ENCODE measurements at places on chromosomes 2 and 18.

GRCh38 chr18:76455003-76455676 lies 39.9 kb downstream of the ZNF516 start:
- DNase-seq, result no peak

- DNase-seq, result no peak
These were observed 52.0 kb downstream of the FTCDNL1 start for GRCh38 chr2:199798831-199799580.

DNA sequence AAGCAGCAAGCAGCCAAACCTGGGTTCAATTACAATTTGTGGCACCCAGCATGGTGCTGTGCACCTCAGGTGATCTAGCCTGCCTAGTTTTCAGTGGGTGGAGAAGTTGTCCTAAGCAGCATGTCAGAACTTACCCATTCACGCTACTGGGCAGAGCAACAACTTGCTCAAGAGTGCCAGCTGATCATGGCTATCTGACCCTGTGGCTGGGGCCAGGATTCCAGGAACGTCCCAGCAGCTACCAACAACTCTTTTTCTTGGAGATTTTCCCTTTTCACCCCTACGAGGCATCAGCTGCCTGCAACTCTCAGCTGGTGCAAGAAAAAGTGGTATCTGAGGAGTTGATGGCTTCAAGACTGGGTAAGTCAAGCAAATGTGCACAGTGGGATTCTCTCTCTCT lies 83.5 kb downstream of the SH3YL1 start:
- DNase-seq, result no peak

DNA sequence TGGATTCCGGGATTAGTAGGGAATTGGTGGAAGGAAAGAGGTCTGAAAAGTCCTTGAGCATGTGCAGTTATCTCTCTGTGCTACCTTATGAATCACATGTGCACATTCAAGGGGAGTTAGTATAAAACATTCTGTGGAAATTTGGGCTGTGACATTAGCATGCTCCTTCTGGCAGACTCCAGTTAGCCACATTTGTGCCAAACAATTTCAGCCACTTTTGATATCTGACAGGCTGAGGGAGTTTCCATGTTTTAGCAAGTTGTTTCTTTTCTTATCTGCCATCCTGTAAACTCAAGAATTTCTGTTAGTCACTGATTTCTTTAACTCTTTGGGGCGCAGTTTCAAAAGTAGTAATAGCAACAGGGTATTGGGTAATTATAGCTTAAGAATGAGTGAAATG lies 28.3 kb upstream of the GYPC start:
- no peak for DNase-seq

DNA sequence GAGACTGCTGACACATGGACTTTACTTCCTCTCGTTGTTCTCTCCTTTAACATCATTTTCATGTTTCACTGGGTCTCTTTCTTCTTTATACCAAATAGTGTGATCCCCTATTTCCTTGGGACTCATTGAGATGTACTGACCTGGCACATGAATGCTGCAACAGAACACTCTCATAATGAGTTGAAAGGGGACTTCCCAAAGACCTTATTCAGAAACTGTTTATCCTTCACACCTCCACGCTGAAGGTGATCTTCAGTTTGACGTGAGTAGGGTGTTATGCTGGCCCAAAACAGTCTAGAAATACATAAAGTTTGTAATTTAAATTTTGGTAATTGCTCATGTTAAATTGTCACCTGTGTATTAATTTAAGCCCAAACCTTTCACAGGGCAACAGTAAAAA lies 1096.8 kb upstream of the GYPC start:
- no peak for DNase-seq

DNA sequence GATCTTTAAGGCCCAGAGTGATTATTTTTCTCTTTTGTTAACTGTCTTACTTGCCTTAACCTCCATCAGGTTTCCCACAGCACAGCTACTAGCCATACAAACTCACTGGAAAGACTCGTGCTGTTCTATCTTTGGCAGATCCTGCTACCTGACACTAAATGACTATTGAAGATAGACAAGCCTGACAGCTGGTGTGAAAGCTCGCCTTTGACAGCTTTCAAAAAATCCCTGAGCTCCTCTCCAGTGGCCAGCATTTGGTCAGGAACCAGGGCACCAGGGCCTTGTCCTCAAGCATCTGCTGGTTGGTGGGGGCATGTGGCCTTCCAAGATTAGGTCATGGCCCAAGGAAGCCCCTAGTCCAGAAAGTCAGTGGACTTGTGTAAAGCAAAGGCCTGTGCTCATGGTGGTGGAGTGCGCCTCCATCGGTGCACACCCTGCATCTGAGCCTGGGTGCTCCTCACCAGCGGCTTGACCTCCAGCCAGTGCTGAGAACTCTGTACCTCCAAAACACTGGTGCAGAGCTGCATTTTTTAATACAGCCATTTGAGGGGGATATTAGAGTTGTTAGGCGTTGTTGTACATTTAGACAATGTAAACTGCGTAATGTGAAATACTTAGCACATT lies 158.5 kb downstream of the NCK2 start:
- DNase-seq, result no peak

- no peak for DNase-seq
These were observed 14.0 kb downstream of the HOXD1 start for GRCh38 chr2:176202491-176202890.

DNA sequence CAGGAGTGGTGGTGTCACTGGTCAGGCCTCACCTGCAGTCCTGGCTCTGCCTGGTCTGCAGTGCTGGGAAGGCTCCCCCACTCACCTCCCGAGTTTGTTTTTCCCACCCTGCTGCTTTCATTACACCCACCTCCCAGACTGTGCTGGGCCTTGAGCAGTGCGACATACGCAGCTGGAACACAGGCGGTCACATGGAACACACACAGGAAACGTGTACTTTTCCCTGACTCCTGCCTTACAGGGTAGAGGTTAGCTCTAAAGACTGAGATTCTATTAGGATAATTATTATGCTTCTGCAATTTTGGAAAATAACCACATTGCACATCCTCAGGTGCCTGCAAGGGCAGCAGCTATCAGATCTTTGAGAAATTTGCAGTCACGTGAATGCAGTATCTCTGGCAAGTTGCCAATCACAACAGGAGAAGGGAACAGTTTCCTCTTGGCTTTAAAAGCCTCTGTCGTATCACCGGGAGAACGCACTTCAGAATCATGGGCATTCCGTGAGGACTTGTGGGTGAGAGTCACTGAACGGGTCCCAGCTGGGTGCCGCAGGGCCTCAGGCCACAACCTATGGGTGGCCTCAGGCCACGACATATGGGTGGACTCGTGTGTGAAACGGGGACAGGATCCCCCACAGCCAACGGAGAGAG lies 136.5 kb downstream of the ZNF236 start:
- DNase-seq, result no peak

- DNase-seq, result no peak
These were observed 768 bp upstream of the CYBRD1 start for GRCh38 chr2:171521361-171522051.

GRCh38 chr2:12211326-12212175 lies 465.1 kb downstream of the LPIN1 start:
- DNase-seq, result peak; percentile 48

GRCh38 chr18:45014047-45014501 lies 333.4 kb downstream of the SETBP1 start:
- DNase-seq, result peak; percentile 32

- no peak for DNase-seq
These were observed 4.4 kb downstream of the MYL1 start for GRCh38 chr2:210310550-210310949.

GRCh38 chr18:38651736-38652135 lies 1086.1 kb upstream of the CELF4 start:
- no peak for DNase-seq

DNA sequence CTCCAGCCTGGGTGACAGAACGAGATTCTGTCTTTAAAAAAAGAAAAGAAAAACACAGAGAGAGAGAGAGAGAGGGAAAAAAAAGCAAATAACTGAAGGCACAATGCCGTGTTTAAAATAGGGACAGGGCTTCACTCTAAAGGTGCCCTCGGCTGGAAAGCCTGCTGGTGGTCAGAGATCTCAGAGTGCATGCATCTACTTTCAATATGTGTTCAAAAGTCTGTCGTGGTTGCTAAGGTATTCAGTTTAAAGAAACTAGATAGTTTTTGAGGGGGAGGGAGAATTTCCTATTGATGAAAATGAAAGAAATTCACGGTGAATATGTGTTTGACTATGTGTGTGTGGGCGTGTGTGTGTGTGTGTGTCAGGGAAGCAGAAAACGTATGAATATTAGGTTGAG lies 11.0 kb upstream of the CBLN2 start:
- no peak for DNase-seq

- DNase-seq, result no peak
These were observed 95.3 kb upstream of the TEX51 start for GRCh38 chr2:126803434-126803775.

DNA sequence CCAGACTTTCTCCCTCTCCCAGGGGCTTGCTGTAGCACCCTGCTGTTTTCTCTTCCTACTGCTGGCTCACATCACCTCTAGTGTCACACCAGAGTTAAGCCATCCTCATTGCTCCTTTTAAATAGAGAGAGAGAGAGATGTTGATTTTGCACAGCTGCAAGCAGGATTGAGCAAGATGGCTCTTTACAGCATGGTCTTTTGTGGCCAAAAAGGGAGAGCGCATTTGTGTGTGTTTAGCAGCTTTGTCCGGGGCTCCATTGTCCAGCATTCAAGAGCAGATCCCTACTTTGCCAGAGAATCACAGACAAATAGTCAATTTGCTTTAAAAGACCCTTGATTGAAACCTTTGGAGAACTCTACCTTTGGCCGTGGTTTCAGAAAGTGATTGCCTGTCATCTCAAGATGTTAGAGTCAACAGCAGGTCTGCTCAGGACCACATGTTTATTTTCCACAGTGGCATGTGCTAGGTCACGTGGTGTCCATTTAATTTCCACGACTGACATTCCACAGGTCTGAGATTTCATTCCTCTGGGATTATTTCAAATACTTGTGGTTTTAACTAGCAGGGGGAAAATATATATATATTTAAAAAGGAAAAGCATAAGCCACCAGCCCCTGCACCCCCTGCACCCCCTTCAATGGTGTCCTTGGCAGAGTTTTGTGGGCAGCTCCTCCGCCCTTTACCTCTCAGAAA lies 359.9 kb upstream of the SLC14A2 start:
- DNase-seq, result no peak

DNA sequence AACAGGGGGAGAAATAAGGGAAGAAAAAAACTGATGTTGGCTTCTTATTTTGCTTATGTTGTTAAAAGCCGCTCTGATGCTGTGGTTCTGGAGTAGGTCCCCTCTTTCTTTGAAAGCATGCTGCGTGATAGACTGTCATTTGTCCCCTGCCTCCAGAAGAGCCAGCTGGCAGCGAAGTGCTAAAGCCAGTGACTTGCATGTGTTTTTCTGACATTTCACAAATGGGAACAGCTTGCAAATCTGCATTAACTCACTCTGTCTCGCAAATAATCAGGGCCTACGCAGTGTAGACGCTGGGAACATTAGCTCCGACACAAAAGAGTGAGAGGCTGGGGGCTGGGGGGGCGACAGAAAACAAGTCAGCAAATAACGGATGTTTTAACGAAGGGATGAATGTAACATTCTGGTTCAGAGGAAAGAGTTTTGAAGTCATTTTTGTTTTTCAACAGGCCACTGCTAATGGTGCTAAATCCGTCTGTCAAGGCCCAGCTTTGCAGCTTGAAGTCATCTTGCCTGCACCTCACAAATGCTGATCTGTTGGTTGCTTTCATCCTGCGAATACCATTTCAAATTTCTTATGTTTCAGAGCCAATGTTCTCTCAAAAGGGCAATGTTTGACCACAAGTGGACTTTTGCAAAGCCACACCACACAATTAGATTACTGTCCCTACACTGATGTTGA lies 68.8 kb upstream of the PIK3C3 start:
- no peak for DNase-seq
